RWPE1 (cell line): ENCODE measurements at places on chromosomes 6 and 20.

DNA sequence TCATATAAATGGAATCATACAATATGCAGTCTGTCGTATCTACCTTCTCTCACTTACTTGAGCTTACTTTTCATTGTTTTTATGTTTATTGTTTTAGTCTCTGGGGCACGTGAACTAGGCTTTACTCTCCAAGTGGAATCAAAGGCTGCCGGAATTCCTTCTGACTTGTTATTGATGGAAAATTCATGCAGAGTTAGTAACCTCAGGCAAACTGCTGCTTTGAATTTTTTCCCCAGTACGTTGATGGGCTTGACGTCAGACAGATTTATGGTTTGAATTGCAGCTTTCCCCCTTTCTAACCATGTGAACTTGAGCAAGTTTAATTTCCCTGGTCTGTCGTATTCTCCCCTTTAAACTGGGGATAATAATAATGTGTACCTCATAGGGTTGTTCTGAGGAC, 68.6 kb downstream of the ZDHHC14 start:
- no peak for DNase-seq

DNA sequence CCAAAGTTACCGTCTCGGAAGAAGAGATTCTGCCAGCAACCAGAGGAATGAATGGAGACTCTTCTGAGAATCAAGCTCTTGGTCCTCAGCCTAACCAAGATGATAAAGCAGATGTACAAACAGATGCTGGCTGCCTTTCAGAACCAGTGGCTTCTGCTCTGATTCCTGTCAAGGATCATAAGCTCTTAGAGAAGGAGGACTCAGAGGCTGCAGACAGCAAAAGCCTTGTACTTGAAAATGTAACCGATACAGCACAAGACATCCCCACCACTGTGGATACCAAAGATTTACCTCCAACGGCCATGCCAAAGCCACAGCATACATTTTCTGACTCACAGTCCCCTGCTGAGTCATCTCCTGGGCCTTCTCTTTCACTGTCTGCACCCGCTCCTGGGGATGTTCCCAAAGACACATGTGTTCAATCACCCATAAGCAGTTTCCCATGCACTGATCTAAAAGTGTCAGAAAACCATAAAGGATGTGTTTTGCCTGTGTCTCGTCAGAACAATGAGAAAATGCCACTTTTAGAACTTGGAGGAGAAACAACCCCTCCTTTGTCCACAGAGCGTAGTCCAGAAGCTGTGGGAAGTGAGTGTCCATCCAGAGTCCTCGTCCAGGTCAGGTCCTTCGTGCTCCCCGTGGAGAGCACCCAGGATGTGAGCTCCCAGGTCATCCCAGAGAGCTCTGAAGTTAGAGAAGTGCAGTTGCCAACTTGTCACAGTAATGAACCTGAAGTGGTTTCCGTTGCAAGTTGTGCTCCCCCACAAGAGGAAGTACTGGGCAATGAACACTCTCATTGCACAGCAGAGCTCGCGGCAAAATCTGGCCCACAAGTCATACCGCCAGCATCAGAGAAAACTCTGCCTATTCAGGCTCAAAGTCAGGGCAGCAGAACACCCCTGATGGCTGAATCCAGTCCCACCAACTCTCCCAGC, 109.6 kb downstream of the RTN4IP1 start:
- DNase-seq, result peak; percentile 81

DNA sequence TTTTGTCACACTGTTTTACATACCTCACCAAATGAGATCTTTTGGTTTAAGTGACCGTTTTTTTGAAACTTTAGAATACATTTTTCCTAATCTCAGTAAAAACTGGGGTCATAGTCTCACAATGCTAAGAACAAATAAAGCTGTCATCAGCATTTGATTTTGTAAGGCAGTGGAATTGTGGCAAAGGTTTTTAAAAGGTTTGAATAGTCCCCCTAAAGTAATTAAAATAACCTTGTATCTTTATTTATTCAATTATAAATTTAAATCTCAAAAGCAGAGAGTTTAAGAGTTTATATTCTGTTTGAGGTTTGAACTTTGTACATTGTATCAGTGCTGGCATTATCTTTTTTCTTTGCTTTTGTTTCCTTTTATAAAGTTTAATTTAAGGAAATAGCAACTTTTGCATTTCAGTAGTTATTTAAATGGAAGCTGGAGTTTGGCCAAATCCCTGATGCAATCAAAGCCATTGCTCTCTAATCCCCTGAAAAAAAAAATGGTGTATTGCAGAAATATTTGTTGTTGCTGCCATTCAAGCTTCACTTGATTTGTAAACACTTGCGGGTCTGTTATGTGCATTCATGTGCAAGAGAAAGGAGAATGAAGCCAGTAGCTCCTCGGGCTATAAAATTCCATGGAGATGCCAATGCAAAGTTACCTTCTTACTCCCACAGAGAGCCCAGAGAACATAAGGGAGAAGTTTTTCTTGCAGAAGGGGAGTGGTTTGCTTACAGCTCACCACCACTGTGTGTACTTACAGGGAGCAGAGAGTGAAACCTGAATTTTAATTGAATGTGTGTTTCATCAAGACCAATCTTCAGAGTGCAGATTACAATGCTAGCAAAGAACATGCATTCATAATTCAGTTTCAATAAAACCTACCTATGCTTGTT, 391.8 kb downstream of the ARHGAP18 start:
- peak; percentile 21 for DNase-seq

DNA sequence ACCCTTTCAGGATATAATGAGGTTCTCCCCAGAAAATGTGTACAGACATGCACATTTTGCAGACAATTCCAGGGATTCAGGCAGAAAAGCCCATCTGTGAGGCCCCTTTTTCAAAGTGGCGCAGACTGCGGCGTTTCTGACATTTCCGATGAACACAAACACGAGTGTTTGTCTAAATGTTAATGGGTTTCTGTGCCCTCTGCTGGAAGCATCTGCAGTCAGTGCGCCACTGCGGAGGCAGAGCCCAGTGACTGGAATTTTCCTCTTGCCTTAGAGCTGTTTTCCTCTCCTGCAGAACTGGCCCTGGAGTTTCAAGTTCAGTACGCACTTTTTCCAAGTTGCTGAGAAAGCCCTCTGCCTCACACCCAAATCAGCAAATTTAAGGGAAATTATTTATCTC, 15.3 kb downstream of the ANKRD60 start:
- no peak for DNase-seq

GRCh38 chr20:47574616-47575364, 73.1 kb downstream of the NCOA3 start:
- DNase-seq, result no peak

DNA sequence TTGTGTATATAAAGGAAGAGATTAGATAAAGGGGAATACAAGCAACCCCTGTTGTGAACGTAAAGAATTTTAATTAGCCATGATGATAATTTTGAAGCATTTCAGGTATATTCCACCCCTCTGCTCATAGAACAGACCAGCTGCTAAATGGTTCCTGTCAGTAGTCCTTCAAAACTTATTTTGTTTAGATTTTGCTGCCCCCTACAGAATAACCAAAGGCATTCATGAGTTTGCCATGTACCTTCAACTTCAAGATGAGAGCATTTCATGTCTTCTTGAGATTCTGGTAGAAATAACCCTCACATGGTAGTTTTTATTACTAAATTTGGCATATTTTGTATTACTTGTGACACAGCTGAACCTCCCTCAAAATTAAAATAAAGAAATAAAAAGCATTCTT, 1586.7 kb downstream of the HACE1 start:
- no peak for DNase-seq

GRCh38 chr20:64102647-64103354, 4.6 kb downstream of the NPBWR2 start:
- DNase-seq, result no peak

DNA sequence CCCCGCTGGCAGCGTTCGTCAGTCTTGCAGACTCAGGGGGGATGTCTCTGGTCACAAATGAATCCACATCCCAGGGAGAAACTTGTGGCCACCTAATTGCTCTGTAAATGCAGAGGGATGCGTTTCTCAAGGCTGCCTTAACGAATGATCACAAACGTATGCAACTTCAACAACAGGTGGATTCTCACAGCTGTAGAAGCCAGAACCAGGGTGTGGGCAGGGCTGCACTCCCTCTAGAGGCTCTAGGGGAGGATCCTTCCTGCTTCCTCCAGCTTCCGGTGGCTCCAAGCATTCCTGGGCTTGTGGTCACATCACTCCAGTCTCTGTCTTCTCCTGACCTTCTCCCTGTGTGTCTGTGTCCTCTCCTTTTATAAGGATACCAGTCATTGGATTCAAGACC, 3.3 kb upstream of the TAF4 start:
- DNase-seq, result no peak

DNA sequence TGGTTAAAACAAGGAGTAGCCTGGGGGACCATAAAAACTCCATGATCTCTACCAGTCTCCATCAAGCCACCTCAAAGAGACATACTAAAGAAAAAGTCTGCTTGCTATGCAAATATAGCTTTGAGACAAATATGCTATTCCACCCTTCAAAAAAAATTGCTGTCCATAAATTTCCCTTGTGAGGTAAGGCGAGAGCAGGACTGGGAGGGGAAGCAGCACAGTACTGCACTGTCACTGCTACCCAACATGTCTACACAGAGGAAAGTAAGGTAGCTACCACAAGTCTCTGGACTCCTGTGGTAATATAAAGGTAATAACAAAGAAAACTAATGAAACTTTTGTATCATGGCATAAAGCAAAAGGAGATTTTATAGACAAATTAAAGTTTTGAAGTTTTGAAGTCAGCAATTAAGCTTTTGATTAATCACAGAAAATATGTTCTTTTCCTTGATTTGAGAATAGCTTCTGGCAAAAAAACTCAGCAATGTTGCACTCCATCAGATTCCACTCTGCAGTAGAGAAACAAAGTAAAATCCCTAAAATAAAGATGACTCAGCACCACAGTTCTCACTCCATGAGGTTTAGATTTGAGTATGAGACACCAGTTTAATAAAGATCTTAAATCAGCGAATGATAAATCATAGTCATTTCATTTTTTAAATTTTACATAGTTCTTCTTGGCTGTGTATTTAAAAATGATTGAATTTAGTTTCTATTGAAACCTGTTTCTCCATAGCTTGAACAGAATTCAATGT, 602.4 kb downstream of the COL12A1 start:
- DNase-seq, result no peak

DNA sequence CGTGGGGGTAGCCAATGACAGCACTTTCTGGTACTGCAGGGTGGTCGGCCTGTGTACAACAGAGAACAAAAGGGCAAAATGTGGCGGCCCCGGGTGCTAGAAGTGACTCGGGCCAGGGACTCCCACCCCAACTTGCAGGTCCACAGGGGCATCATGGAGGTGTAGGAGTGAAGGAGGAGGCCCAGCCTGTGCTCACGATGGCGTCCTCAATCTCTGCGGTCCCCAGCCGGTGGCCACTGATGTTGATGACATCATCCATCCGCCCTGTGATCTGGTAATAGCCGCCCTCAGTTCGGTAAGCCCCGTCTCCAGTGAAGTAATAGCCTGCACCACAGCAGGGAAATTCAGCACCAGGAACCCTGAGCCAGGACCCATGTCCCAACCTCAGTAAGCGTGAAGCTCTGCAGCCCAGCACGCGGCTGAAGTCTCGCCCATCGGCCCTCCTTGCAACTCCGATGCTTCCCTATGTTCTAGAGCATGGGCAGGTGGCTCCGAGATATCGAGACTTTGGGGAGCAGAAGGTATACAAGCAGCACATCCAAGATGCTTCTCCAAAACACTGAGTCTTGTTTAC, 20.2 kb upstream of the APMAP start:
- no peak for DNase-seq

DNA sequence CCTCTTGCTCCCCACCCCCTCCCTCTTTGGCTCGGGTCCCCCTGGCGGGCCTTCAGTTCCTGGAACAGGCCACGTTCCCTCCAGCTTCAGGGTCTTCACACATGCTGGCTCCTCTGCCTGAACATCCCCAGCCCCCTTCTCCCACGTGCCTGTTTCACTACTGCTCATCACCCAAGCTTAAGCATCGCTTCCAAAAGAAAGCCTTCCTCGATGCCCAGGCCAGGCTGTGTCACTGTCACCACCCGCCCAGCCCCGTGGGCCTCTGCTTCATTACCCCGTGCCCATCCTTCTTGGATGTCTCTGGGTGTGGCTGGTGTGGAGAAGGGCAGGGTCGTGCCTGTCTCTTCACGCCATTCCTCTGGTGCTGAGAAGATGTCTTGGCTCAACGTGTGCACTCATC, 2.8 kb downstream of the DLGAP4 start:
- no peak for DNase-seq

DNA sequence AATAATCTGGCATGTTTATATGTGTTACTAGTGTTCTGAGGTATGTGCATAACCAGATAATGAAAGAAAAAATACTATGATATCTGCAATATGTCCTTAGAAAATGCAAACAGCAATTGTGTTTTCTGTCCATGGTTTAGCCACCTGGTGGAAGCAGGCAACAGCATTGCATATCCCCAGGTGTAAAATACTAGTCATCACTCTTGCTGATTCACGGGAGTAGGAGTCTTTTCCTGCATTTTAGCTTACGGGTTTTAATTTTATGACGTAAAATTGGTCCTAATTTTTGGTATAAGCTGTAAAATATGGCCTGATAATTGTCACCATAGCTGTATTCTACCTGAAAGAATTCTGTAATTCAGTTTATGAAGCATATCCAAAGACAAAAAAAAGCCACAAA, 2.5 kb downstream of the RNF182 start:
- no peak for DNase-seq

GRCh38 chr6:72287801-72288200, 334.1 kb upstream of the KCNQ5 start:
- DNase-seq, result no peak

DNA sequence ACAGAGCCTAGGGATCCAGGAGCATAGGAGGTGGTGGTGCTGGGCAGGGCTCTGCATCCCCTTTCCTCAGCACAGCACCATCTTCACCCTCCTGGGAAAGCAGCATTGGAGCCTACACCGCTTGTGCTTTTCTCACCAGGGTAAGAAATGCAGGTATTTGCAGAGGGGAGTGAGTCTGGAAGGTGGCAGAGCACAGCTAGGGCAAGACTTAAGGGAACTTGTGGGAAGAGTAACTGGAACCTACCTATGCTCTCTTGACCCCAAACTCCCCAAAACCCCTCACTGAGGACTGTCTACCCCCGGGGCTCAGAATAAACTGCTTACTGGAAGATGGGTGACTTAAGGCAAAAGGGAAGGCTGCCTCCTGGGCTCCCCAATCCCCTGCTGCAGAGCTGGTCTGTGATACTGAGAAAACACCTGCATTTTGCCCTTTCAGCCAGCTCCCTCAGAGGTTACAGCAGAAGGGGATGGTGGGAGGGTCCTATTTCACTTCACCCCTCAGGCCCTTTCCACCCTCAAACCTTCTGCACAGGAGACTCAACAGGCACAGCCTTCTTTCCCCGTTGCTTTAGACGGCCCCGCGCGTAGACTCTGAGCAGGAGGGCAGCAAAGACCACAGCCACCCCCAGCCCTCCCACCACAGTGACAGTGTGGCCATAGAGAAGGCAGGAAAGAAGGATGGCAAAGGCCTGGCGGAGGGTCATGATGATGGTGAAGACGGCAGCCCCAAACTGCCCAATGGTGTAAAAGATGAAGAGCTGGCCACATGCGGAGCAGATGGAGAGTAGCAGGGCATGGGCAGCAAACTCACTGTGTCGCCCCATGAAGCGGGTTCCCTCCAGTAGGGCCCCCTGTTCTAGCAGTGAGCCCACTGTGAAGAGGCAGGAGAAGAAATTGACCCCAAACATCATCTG, 2.9 kb downstream of the SLC35B2 start:
- no peak for DNase-seq

- DNase-seq, result no peak
Observed at GRCh38 chr6:35491558-35492257, 5.2 kb downstream of the TEAD3 start.
